Myocyte (in vitro differentiated cells): ENCODE measurements at places on chromosomes 1 and 21. TPM values are rescaled to one million over a fixed set of nuclear protein-coding genes. Genes with fewer than 3 reads are reported as not detected.
A peak's percentile ranks its signal among the peaks of the same experiment; 100 is the strongest.

CAMK2N1 gene
- 8.4 and 11.4 TPM in 2 replicates for total RNA-seq

DNA sequence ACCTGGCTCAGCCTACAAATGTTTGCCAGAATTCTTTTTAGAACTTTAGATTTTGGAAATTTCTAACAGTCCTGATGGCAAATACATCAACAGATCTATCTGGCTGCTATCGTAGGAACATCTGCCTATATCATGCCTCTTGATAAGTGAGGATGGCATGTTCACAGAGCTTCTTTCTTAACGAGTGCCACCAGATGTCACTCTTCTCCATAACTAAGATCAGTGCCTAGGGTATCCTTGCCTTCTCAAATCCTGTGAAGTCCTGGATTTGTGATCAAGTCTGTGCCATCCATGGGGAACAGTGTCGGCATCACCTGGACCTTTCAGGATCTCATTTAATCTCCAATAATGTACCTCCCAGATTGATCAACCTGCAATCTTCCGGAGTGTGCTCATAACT lies 36.5 kb upstream of the CD5L start:
- DNase-seq: peak; percentile 50

DNA sequence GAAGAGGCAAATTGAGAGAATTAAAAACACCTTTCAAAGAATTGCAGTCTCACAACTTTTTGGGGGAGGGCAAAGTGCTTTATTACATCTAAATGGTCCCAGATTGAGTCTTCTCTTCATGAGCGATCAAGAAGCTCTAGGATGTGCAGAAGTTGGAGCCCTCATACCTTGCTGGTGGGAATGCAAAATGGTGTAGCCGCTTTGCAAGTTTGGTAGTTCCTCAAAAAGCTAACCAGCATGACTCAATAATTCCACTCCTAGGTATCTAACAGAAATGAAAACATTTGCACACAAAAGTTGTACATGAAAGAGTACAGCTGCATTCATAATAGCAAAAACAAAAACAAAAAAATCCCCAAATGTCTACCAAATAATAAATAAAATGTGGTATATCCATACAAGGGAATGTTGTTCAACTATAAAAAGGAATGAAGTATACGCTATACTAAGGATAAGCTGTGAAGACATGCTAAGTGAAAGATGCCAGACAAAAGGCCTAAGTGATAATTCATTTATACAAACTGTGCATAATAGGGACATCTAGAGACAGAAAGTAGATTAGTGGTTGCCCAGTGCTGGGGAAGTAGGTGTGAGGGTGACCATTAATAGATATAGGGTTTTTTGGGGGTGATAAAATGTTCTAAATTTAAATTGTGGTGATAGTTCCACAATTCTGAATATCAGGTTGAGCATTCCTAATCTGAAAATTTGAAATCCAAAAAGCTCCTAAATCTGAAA lies 55.2 kb downstream of the SELENOF start:
- no peak for DNase-seq

- DNase-seq: peak; percentile 20
These were observed 6.6 kb downstream of the GLIS1 start for GRCh38 chr1:53732409-53732808.

GRCh38 chr1:7636795-7637526 lies 134.1 kb upstream of the VAMP3 start:
- DNase-seq: no peak

GRCh38 chr21:45846373-45847160 lies 135.0 kb upstream of the COL6A1 start:
- no peak for DNase-seq

- DNase-seq: no peak
These were observed 13.2 kb upstream of the CDA start for GRCh38 chr1:20575541-20576336.

LHX8 gene
- total RNA-seq: not detected in 2 replicates

GRCh38 chr1:87208931-87209330 lies 119.7 kb upstream of the LMO4 start:
- DNase-seq: no peak
